ENCODE measurements at places on chromosomes 5 and 9.

DNA sequence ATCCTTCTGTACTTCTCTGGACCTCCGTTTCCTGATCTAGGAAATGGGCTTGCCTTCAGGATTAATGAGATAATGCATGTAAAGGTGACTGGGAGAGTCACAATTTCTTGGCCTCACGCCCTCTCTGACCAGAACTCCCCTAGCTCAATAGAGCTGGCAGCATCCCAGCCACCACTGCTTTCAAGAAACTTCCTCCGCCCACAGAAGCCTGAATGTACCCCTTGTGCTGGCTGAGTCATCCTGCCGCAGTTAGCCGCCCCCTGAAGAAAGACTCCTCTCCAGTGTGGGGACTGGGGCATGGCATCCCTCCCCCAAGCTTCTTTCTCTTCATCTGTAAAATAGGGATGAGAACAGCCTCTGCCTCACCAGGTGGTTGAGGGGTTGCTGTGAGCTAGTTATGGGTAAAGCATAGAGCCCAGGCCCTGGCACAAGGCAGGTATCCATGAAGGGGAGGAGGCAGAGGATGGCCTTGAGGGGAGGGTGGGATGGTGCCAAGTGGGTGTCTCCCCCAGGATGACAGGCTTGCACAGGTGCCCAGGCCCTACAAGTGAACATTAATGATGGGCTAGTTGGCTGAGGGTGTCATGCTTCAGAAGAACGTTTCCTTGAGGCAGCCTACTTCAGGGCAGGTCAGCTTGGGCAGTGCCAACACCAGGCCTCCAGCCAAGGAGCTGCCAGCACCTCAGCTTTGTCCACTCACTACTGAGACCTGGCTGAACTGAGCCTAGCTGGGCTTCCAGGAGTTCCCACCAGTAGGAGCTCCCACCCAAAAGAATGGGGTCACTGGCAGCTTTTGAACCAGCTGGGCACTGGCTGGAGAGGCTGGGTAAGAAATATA lies 3.4 kb downstream of the PDLIM4 start:
- DNase-seq, result no peak

DNA sequence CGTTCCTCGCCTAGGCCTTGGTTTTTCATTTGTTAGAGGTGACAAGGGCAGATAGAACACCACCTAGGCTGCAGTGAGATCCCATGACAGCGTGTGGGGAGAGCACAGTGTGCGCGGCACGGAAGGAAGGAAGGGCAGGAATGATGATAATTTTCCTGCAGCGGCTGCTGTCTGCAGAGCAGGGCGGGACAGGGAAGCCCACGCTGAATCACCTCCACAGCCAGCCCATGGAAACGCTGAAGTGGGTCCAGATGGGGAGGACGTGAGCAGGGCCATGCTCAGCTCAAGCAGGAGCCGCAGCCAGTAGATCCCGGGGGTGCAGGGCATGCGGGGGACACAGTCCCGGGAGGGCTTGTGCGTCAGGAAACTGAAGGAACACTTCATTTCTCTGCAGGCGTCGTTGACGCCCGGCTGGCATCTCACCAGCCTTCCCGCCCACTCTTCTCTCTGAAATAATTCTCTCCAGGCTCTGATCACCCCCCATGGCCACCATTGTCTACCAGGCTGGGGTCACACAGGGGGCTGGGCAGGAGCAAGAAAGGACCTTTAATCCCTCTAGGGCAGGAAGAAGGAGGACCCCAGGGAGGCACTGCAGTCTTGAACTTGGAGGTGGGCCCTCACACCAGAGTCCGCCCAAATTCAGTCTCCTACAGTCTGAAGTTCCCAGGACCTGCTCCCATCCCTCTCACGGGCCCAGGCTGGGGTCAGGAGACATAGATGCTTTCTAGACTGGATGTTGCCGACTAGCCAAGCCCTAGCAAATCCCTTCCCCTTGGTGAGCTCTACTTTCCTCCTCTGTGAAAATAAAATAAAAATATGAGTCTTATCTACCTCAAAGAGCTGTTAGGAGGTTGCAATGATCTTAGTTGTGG lies 20.9 kb upstream of the SYNPO start:
- no peak for DNase-seq

- no peak for DNase-seq
Observed at GRCh38 chr9:6838158-6838557, 80.4 kb downstream of the KDM4C start.

GRCh38 chr9:10059044-10059443 lies 553.8 kb downstream of the PTPRD start:
- DNase-seq, result no peak

DNA sequence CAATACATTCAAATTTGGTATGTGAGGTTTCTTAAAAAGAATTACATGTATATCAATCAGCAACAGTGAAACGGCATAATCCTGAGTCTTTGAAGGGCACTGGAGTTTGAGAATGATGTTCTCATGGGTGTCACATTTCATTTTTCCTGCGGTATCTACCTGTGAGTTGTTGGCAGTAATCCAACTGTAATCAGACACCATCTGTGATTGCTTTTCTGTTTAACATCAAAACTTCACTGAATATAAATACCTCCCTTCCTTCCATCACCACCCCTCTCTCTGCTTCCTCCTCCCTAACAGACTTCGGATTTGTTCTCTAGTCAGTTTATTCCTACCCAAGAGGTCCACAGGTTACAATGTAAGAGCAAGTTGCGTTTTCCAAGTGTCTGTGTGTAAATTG lies 275.2 kb upstream of the PCSK5 start:
- no peak for DNase-seq

- DNase-seq, result no peak
Observed at GRCh38 chr5:140355546-140355945, 4.4 kb upstream of the SLC4A9 start.

DNA sequence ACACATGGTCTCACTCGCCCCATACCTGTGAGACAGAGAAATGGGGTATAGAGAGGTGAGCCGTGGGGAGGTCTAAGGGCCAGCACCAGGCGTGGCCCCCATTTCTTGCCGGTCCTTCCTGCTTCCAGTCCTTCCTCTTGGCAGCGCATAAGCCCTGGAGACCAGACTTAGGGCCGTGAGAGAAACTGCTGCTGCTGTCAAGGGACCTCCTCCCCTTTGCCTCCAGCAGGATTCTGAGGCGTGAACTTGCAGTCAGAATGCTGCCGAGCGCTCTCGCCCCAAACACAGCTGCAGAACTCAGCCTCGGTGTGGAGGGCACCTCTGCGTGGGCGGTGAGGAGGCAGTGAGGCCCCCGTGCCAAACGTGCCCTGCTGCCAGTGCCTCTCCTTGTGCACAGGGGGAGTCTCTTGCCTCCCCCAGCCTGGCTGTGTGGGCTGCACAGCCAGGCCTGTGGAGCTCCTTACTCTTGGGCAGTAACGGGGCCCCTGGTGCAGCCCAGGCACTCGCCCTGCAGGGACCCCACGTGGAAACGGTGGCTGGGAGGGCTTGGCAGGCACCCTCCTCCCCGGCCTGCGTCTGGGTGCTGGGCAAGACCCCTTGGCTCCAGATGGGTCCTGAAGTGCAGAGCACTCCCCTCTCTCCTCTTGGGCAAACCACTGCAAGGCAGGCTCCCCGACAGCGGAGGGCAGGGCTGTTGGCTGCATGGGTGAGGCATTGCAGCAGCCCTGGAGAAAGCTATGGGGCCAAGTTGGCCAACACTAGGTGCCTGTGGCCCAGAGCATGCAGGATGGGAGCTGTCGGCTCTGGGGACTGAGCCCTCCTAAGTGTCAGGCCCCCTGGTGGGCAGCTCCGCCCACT lies 85.4 kb downstream of the RXRA start:
- no peak for DNase-seq

DNA sequence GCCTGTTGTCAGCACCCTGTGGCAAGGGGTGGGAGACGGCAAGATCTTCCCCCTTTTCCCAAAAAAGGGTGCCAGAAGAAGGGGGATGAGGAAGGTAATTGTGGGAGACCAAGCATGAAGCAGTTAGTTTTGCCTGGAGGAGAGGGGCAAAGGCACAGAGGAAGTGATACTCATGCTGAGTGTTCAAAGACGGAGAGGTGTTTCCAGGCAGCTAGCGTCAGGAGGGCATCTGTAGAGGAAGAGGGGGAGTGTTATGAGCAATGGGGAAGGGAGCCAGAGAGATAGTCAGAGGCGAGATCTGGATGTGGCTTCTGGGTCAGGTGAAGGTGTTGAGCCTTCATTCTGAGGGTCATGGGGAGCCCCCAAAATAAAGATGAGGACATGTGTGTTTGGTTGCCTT lies 26.9 kb upstream of the ADAM19 start:
- no peak for DNase-seq

DNA sequence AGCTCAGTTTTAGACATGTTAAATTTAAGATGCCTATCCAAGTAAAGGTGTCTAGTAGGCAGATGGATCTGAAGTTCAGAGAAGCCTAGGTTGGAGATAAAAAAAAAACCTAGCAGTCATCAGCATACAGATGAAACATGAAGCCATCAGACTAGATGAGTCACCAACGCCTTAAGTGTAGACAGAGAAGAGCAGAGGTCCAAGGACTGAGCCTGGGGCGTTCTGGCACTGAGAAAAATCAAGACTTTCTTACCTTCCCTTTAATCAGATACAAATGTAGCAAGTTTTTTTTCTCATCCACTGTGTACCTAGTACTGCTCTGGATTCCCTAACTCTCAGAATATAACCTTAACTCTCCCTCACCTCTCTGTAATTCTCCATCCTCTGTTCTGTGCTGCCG lies 97.3 kb downstream of the SIL1 start:
- DNase-seq, result no peak

DNA sequence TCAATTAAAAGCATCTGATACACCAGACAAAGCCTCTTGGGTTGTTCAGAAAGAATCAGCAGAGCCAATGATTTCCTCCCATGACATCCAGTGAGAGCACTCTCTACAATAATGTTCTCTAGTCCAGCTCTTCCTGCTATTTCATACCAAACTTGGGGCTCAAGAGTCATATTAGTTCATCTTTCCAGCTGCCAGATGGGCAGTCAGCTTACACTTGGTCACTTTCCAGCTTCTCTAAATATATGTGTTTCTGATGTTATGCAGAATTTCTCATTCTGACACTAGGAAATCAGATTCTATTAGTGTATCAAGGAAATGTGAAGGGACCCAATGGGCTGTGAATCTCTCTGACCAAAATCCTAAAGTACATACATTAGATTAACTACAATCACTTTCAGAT lies 148.9 kb downstream of the ENC1 start:
- DNase-seq, result no peak

DNA sequence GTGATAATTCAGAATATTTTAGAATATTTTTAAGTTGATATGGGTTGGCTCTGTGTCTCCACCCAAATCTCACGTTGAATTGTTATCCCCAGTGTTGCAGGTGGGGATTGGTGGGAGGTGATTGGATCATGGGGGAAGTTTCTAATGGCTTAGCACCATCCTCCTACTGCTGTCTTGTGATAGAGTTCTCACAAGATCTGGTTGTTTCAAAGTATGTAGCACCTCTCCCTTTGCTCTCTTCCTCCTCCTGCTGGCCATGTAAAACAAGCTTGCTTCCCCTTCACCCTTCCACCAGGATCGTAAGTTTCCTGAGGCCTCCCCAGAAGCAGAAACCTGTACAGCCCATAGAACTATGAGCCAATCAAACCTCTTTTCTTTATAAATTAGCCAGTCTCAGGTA lies 214.6 kb upstream of the C9orf72 start:
- no peak for DNase-seq

DNA sequence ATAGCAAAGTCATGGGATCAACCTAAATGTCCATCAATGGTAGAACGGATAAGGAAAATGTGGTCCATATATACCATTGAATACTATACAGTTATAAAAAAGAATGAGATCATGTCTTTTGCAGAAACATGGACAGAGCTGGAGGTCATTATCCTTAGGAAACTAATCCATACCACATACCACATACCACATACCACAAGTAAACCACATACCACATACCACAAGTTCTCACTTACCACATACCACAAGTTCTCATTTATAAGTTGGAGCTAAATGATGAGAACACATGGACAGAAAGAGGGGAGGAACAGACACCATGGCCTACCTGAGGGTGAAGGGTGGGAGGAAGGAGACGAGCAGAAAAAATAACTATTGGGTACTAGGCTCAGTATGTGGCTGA lies 154.6 kb upstream of the GHR start:
- DNase-seq, result no peak

GRCh38 chr5:61538722-61539501 lies 206.9 kb downstream of the ZSWIM6 start:
- DNase-seq, result no peak

DNA sequence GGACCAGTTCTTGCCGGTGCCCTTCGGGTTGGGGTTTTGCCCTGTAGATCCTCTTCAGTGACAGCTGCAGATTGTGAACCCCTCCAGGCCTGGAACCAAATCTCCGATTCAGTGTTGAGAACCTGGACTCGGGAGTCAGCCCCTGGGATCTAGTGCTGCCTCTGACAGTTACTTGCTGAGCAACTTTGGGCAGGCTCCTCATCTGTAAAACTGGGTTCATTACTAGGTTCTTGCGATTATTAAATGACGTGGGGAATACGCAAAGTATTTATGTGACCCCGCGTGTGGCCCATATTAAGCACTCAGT lies 600 bp downstream of the ERCC6L2 start:
- DNase-seq, result no peak

- no peak for DNase-seq
Observed at GRCh38 chr9:121876658-121877271, 216.3 kb downstream of the TTLL11 start.

- DNase-seq, result no peak
Observed at GRCh38 chr5:67395790-67396418, 199.3 kb upstream of the CD180 start.

GRCh38 chr5:135977375-135977928 lies 22.7 kb upstream of the LECT2 start:
- DNase-seq, result no peak

- DNase-seq, result no peak
Observed at GRCh38 chr5:71883742-71884103, 164.6 kb downstream of the CARTPT start.

DNA sequence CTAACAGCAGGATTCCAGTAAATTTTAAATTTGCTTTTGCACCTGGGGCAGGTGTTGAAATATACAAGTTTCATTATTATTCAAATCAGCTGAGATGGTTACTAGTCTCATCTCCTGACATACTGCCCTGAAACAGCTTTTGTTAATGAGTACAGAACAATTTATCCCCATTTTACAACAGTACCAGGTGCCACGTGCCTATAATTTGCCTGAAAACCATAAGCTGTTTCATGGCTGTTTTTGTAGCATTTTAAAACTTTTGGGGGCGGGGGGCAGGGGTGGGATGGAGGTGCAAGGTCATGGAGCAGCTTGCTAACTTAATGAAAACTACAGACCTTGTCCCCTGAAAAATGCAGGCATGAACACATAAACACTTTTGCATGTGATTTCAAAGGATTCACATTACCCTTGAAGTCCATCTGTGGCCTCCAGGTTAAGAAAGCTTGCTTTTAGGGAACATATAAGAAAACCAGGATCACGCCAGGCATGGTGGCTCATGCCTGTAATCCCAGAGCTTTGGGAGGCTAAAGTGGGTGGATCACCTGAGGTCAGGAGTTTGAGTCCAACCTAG lies 42.1 kb downstream of the TIMD4 start:
- no peak for DNase-seq

DNA sequence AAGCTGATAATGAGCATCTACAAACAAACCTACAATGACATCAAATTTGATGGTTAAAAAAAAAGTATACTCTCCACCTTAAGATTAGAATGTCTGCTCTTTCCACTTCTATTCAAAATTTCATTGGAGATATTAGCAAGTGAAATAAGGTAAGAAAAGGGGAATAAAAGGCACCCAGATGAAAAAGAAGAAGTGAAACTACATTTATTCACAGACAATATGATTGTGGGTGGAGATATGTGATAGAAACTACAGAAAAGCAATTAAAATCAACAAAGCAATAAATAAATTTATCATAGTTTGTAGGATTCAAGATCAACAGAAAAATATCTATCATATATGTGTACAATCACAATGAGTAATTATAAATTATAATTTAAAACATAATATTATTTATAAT lies 395.1 kb upstream of the CCNH start:
- DNase-seq, result no peak

Data from NCI-H1417 treated with DMSO at 0.1 percent for 48 hours (cell line).